A549 treated with GW870086 at 1 μM for 4 hours (cell line): ENCODE measurements at places on chromosomes 3 and 15. TPM values are rescaled to one million over a fixed set of nuclear protein-coding genes. Genes with fewer than 3 reads are reported as not detected.

Gene CLEC3B
- 0.27 TPM in 1 of 5 replicates, not detected in the others for total RNA-seq

Gene MYEF2
- total RNA-seq: 11.6 to 17.6 TPM (median 15.7 TPM) in 5 replicates

Gene CADPS
- not detected in 5 replicates for total RNA-seq

Gene ZNF385D
- not detected in 5 replicates for total RNA-seq

Gene PLSCR5
- total RNA-seq: not detected in 5 replicates

Gene LRRN1
- not detected in 5 replicates for total RNA-seq

Gene PLA2G4D
- 0.03 TPM in 1 of 5 replicates, not detected in the others for total RNA-seq

Gene CYP8B1
- not detected in 5 replicates for total RNA-seq

Gene LRRC49
- 4.1 to 4.9 TPM (median 4.3 TPM) in 5 replicates for total RNA-seq

Gene ANKRD63
- 0.25 to 0.41 TPM (median 0.37 TPM) in 5 replicates for total RNA-seq

Gene FOXB1
- total RNA-seq: not detected in 5 replicates

Gene TGFBR2
- 52.8 to 66.8 TPM (median 62.6 TPM) in 5 replicates for total RNA-seq

Gene IL5RA
- total RNA-seq: 0.10 TPM in 1 of 5 replicates, not detected in the others

Gene TRPM1
- not detected in 5 replicates for total RNA-seq

Gene CCDC39
- total RNA-seq: 0.17 TPM in 1 of 5 replicates, not detected in the others

Gene ACAA1
- total RNA-seq: 39.7 to 50.2 TPM (median 46.9 TPM) in 5 replicates

Gene ZIC4
- not detected in 5 replicates for total RNA-seq

Gene IL17RE
- 1.1 to 2.4 TPM (median 2.2 TPM) in 5 replicates for total RNA-seq

Gene SLC12A1
- total RNA-seq: not detected in 5 replicates

Gene AADACL2
- not detected in 5 replicates for total RNA-seq

Gene MRAS
- 7.1 to 11.4 TPM (median 9.2 TPM) in 5 replicates for total RNA-seq

Gene CKMT1A
- 1.8 to 4.5 TPM (median 2.3 TPM) in 5 replicates for total RNA-seq

Gene TMEM212
- total RNA-seq: not detected in 5 replicates

Gene ACAD9
- total RNA-seq: 23.0 to 25.9 TPM (median 23.7 TPM) in 5 replicates

Gene LAMB2
- total RNA-seq: 86.4 to 110 TPM (median 98.1 TPM) in 5 replicates

Gene GOLGA6D
- total RNA-seq: 0.05 to 0.09 TPM in 2 of 5 replicates, not detected in the others

Gene ZDHHC3
- total RNA-seq: 34.7 to 46.8 TPM (median 43.0 TPM) in 5 replicates

Gene GATA2
- 4.1 to 5.5 TPM (median 5.3 TPM) in 5 replicates for total RNA-seq

Gene ALPK3
- total RNA-seq: 0.03 to 0.48 TPM (median 0.32 TPM) in 5 replicates

Gene AGBL1
- not detected in 5 replicates for total RNA-seq

Gene CFAP100
- not detected in 5 replicates for total RNA-seq

Gene TRIM71
- 0.03 TPM in 1 of 5 replicates, not detected in the others for total RNA-seq

Gene TTLL13
- 0.17 to 0.51 TPM (median 0.24 TPM) in 4 of 5 replicates, not detected in the other for total RNA-seq

Gene P3H2
- total RNA-seq: 24.9 to 37.4 TPM (median 31.8 TPM) in 5 replicates

Gene SLCO2A1
- total RNA-seq: 0.07 to 0.21 TPM (median 0.15 TPM) in 4 of 5 replicates, not detected in the other

Gene CEP152
- 2.6 to 4.6 TPM (median 3.7 TPM) in 5 replicates for total RNA-seq

Gene CATSPER2
- 0.34 to 1.4 TPM (median 0.66 TPM) in 5 replicates for total RNA-seq

Gene GP5
- total RNA-seq: 0.03 TPM in 1 of 5 replicates, not detected in the others

Gene REC114
- total RNA-seq: not detected in 5 replicates

Gene EXD1
- total RNA-seq: 0.16 to 0.33 TPM (median 0.27 TPM) in 3 of 5 replicates, not detected in the others
